ENCODE measurements at places on chromosomes 4 and X.

DNA sequence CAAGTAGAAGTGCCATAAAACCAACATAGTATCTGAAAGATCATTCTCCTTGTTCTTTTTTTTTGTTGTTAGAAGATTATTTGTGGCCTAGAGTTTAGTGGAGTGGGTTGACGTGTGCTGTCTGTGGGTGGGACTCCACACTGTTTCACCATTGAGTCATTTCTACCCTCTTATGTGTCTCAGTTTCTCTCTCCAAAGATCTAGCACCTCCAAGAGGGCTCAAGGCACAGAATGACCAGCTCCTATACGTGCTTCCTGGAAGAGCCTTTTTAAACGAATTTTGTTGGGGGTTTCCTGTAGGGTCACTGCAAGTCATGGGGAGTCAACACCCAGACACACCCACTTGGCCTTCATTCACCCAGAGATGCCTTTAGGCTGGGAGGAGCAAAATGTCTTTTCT, 150.1 kb downstream of the KLF8 start:
- no peaks in the 10 kb centered on the region for H3K27me3 ChIP-seq
- no peak for DNase-seq
- no peak overlapping the region for H3K27ac ChIP-seq
- H3K4me1 ChIP-seq: no peaks in the 10 kb centered on the region

- H3K27ac ChIP-seq: no peak overlapping the region
- no peak for DNase-seq
- peaks cover 44% of the 10 kb centered on the region for H3K4me1 ChIP-seq
- no peak overlapping the region for H3K4me3 ChIP-seq
- no peaks in the 10 kb centered on the region for H3K27me3 ChIP-seq
Observed at GRCh38 chr4:3085948-3086670, 11.6 kb downstream of the HTT start.

DNA sequence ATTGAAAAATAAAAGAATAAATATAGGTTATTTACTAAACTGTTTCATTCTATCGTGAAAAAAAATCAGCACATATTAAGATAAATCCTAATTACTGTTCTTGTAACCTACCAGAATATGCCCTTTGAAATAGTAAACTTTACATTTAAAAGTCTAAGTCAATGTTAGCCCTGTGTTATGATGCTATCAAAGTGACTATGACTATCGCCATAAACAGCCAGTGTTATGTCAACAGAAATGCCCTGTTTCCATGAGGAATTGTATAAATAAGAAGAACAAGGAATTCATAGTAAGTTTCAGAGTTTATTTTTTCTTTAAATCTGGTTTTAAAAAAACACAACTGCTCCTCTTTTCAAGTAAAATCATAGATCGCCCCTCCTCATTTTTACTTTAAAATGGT, 11.4 kb downstream of the NR3C2 start:
- peaks cover 4% of the 10 kb centered on the region for H3K27me3 ChIP-seq
- peaks cover 35% of the 10 kb centered on the region for H3K4me1 ChIP-seq
- H3K36me3 ChIP-seq: peaks cover 6% of the 10 kb centered on the region

DNA sequence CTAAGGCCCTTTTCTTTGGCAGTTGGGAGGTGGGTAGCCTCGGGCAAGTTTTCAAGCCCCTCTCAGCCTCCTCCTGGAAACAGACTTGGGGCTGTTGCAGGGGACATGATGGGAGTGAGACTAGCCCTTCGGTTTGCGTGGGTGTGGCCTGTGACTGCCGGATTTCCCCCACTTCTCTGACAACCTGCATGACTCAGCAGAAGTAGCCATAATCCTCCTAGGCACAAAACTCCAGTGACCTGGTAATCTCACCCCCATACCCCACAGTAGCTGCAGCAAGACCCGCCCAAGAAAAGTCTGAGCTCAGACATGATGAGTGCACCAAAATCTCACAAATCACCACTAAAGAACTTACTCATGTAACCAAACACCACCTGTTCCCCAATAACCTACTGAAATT, 433.7 kb upstream of the AMOT start:
- H3K27me3 ChIP-seq: no peaks in the 10 kb centered on the region
- DNase-seq: no peak
- H3K36me3 ChIP-seq: no peaks in the 10 kb centered on the region
- H3K27ac ChIP-seq: no peak overlapping the region
- H3K4me1 ChIP-seq: no peaks in the 10 kb centered on the region

GRCh38 chr4:57109847-57110639, at the start of gene IGFBP7:
Gene IGFBP7, minus strand, starts transcription at chr4:57110385. Its CDS starts 34 bp downstream, at chr4:57110351.
- H3K36me3 ChIP-seq: no peaks in the 10 kb centered on the region
- peaks cover 43% of the 10 kb centered on the region for H3K27me3 ChIP-seq
- peaks cover 17% of the 10 kb centered on the region for H3K4me1 ChIP-seq
- DNase-seq: no peak
- peak within 1 kb of the TSS; percentile 87 for H3K4me3 ChIP-seq

DNA sequence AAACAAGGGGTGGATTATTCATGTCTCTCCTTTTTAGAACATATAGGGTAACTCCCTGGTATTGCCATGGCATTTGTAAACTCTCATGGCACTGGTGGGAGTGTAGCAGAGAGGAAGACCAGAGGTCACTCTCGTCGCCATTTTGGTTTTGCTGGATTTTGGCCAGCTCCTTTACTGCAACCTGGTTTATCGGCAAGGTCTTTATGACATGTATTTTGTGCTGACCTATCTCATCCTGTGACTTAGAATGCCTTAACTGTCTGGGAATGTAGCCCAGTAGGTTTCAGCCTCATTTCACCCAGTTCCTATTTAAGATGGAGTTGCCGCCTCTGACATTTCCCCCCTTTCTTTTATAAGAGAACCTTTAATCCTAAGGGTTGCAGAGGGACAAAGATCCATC, 45.8 kb downstream of the MGST2 start:
- H3K4me3 ChIP-seq: no peak overlapping the region
- no peaks in the 10 kb centered on the region for H3K36me3 ChIP-seq
- H3K27me3 ChIP-seq: no peaks in the 10 kb centered on the region
